ENCODE measurements at places on chromosomes 12 and 14.

- DNase-seq, result no peak
Observed at GRCh38 chr12:128052331-128052730, 214.6 kb upstream of the TMEM132C start.

GRCh38 chr12:27424631-27425230 is 21.8 kb upstream of the SMCO2 start:
- no peak for DNase-seq

GRCh38 chr14:74514471-74514941 is 20.9 kb downstream of the ISCA2 start:
- DNase-seq, result no peak

GRCh38 chr12:53686436-53686835 is 10.6 kb upstream of the ATP5MC2 start:
- no peak for DNase-seq

DNA sequence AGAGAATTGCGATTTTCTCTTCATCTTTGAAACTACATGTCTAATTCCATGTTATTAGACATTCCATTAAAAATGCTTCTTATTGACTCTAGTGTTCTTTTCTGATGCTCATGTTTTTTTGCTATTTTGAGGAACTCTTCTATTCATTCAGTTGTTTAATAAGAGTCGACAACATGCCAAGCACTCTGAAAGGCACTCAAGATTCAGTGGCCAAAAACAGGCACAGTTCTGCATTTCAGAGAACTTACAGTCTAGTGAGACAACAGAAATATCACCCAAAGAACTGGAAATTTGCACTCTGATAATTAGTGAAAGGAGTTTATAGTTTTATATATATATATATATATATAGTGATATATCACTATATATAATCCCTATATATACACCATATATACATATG is 111.7 kb downstream of the TSHR start:
- DNase-seq, result no peak

DNA sequence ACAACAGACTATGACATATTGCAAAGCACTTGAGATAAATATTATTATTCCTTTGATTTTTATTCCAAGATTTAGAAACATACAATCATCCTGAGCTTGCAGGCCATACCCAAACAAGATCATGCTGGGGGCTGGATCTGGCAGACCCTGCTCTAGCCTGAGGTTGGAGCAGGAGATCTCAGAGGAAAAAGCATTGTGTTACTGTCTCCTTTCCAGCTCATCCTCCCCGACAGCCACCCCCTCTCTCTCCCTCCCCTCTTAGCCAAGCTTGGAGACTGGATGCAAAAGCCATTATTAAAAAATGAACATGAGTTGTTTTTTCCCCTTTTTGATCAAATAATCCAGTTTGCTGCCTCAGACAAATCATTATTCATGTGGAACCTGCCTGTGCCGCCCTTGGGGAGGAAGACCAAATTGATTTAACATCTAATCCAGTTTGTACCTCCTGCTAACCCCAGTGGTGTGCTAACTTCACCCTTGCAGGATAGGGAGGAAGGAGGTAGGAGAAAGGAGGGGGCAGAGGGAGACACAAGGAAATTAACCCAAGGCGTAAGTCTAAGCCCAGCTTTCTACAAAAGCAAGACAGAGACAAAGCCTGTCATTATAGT is 565.8 kb upstream of the TBX3 start:
- no peak for DNase-seq

GRCh38 chr12:57621497-57622292 is 10.5 kb downstream of the ARHGEF25 start:
- peak; percentile 62 for DNase-seq

- no peak for DNase-seq
Observed at GRCh38 chr12:96452261-96452922, 37.0 kb upstream of the CFAP54 start.

GRCh38 chr14:22796087-22796707 is 19.0 kb downstream of the SLC7A7 start:
- no peak for DNase-seq

- no peak for DNase-seq
Observed at GRCh38 chr12:29334937-29335336, 46.0 kb downstream of the ERGIC2 start.

DNA sequence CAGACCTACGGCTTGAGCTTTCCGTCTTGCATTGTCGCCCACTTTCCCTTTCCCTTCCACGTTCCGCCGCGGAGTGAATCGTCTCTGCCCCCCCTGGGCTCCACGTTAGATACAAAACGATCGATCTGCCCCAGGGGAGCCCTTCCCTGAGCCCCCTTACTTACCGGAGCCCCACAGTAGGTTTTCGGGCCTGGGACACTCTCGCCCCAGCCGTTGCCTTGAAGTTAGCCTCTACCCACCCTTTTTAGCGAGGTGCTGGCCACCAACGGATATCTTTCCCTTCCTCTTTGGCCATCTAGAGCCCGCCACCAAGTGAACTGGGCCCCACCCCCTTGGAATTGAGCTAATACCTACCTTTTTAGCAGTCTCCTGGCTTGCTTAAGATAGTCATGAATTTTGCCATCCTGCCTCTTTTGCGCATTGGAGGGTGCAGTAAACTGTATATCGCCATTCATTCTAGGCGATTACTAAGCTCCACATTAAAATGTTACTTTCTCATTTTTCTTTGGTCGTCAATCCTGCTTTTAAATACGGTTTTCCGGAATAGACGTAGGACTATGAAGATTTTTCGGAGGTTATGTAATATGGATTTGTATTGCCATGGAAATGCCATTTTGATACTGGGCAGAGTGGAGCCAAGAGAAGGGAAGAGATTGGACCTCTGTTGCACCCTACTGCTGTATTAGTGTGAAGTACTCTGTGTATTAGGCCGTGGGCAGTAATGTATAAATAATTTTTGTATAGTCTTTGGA is 764 bp downstream of the RBM25 start:
- peak; percentile 20 for DNase-seq

GRCh38 chr14:22892488-22892887 is 9.5 kb downstream of the REM2 start:
- no peak for DNase-seq

Measured in CD4-positive, alpha-beta T cell treated with Interleukin-10 for 1 hour (primary cell).